ENCODE measurements at places on chromosomes 12 and 14.

GRCh38 chr14:54902143-54902520 lies 494 bp downstream of the GCH1 start:
- peak; percentile 74 for ATAC-seq

DNA sequence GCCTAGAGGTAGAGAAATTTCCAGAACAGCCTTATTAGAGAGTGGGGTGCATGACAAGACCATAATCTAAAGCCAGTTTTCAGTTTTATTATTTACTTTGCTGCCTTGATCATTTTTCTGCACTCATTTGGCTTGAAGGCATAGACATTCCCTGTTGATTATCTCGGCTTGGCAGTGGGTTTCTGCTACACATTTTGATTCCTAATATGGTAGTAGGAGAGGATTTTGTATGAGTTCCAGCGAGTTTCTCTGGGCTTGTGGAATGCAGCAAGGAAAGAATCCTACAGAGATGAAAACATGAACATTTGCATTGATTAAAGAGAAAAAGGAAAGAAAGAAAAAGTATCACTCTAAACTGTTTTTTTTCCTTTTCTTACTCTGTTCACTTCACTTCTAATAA lies 281.2 kb downstream of the PAWR start:
- peak; percentile 85 for ATAC-seq

DNA sequence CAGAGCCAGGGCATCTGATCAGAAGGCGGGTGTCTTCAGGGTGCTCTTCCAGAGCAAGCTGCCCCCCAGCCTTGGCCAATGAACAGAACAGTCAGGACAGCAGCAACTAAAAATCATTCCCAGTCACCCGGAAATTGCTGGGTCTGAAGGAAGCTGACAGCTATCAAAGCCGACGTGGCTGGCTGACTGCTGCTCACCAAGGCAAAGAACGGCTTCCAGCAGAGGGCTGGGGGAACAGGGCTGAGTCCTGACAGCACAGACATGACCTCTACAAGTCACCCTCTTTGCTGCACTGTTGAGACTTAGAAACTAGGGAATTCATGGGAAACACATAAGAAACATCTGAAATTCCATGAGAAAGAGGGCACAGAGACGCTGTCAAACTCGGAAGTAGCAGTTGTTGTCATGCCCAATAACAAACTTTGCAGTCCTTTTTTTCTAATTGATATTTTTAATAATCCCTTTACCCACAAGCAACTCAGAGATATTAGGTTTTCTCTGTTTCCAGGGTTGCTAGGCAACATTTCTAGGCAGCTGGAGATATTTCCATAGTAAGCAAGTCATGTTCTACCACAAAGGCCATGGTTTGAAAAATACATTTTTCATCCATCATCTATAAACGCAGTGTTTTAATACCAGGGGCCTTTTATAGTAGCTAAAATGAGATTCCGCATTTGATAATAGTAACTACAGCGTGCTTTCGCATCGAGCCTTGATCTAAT lies 365.2 kb downstream of the SEC23A start:
- no peak for ATAC-seq

GRCh38 chr12:94170690-94171594 lies 22.6 kb downstream of the PLXNC1 start:
- ATAC-seq, result no peak

- no peak for ATAC-seq
Observed at GRCh38 chr12:63985456-63985855, 141.0 kb downstream of the SRGAP1 start.

DNA sequence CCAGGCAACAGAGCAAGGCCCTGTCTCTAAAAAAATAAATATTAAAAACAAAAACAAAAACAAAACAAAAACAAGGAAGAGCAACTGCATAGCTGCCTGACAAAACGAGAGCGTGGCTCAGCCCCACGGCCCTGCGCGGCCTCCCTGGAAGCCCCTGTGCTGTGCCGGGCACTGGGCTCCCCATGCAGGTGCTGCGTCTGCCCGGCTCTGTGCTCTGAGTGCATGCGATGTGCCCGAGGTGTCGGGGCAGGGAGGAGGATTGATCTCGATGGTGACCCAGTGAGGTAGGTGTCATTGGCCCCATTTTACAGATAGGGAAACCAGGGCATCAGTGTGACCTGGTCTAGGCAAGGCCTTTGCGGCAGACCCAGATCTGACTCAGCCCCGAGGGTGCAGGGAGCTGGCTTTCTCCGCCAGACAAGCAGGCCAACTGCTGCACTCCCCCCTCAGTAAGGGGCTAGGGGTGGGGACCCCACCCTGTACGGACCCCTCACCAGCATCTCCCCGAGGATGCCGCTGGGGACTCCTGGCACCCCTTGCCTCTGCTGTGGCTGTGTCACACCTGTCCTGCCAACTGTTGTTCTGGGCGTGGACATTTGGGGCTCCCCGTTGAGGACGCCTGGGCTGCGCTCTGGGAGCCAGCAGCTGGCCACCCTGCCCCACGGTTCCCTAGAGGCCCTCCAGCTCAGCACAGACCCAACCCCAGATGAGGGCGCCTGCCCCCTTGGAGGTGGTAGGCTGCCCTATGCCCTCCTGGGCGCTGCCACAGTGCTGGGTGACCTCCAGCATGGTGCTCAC lies 15.3 kb downstream of the GPR132 start:
- no peak for ATAC-seq

DNA sequence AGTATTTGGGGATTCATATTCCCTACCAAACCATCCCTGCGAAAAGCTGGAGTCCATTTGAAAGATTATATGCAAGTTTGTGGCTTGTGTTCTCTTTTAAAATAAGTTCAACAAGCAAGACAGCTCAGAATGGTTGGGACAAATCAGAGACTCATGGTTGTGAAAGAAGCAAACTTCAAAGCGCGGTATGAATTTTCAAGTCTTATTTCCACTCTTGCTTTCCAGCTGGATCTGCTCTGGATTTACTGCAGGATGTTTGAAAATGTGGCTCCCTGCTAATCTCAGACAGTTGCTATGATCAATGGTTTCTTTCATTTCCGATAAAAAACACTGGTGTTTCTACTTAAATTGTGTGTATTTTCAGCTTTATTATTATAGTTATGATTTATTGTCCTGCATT lies 477.5 kb downstream of the RAD51B start:
- no peak for ATAC-seq

DNA sequence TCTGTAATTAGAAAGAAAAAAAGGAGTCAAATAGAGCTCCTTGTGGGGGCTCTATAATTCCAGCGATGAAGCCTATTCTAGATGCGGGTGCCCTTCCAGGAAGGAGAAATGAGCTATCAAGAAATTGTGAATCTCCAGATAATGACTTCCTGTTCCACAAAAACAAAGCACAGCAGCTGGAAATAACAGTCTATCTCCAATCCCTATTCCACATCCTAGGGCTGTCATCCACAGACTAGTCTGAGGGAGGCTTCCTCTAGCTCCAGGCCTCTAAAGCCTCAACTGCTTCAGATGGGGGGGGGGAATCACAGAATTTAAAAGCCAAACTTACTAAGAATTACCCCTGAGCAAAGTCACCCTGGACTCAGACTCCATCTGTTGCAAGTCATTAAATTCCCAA lies 77.4 kb upstream of the GTF2A1 start:
- no peak for ATAC-seq

DNA sequence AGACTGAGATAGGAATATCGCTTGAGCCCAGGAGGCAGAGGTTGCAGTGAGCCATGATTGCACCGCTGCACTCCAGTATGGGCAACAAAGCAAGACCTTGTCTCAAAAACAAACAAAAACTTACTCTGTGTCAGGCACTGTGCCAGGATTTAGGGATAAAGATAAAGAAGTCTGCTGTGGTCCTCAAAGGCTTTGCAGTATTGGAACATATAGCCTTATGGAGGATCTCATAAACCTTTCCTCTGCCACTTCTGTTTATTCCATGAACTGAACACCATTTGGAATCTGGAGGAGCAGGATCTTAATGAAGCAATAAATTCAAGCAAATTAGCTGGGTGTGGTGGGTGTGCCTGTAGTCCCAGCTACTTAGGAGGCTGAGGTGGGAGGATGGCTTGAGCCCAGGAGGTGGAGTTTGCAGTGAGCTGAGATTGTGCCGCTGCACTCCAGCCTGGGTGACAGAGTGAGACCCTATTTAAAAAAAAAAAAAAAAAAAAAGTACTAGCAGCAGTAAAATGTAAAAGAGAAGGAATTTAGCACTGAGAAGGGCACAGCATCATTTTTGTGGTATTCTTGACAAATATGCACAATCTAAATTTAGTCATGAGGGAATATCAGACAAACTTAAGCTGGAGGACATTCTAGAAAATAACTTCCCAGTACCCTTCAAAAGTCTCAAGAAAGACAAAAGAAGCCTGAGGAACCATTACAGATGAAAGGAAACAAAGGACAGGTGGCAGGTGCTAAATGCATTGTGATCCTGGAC lies 27.1 kb downstream of the BMAL2 start:
- no peak for ATAC-seq

DNA sequence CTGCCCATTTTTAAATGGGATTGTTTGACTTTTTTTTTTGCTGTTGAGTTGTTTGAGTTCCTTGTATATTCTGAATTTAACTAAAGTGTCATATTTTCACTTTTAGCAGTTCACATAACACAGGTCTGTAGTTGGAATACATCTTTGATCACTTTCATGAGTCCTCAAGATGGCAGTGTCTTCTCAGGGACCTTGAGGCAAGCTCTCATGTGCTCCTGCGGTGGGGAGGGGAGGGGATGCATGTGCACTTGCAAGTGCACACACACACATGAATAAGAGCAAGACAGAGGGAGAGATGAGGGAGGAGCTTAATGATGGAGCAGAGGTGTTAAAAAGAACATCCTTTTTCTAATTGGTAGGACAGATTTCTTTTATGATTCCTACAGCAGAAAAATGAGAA lies 291.4 kb upstream of the OR4E1 start:
- no peak for ATAC-seq

- no peak for ATAC-seq
Observed at GRCh38 chr12:56086608-56087007, 6.6 kb downstream of the ERBB3 start.

- ATAC-seq, result no peak
Observed at GRCh38 chr12:49261721-49262120, 3.2 kb upstream of the TUBA1C start.

DNA sequence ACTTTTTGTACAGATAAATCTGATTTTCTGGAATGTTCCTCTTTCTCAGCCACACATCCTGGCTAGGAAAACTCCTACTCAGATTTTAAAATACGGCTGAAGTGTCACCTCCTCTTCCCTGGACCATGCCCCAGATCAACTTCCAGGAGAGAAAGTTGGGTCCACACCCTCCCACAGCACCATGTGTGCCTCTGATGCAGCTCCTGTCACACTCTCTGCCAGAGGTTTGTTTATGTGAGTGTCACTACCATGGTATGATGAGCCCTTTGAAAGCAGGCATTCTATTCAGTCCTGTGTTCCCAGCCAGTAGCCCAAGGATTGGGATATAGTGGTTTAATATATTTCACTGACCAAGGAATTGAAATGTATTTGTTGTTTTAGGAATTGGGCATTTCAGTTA lies 287.2 kb upstream of the ATP2B1 start:
- no peak for ATAC-seq

- ATAC-seq, result peak; percentile 86
Observed at GRCh38 chr14:30874120-30874998, at the start of gene COCH. Gene COCH, plus strand, starts transcription at chr14:30874559. Its CDS starts 380 bp downstream, at chr14:30874939.

GRCh38 chr14:78131616-78132015 lies 38.6 kb upstream of the NRXN3 start:
- no peak for ATAC-seq

GRCh38 chr12:101001669-101002068 lies 207.1 kb downstream of the ANO4 start:
- ATAC-seq, result no peak

GRCh38 chr12:15855646-15856045 lies 26.5 kb upstream of the STRAP start:
- no peak for ATAC-seq

- peak; percentile 64 for ATAC-seq
Observed at GRCh38 chr14:92513204-92513965, at the start of gene RIN3. Gene RIN3, plus strand, starts transcription at chr14:92513781. Its CDS starts 152 bp downstream, at chr14:92513933.

DNA sequence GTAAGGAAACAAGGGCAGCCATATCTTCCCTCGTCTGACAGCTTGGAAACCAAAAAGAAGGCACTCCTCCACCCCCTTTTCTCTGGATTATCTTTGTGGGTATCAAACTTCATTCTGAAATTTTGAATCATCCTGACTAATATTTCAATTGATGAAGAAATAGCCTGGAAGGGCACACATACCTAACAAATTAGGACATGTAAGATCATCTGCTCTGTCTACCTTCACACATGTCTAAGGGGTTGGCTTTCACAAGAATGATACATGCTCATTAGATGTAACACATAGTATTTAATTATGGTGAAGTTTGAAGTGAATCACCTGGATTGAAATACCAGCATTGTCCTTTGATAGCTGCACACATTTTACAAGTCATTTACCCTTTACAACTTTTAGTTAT lies 348.1 kb upstream of the RPL10L start:
- no peak for ATAC-seq

DNA sequence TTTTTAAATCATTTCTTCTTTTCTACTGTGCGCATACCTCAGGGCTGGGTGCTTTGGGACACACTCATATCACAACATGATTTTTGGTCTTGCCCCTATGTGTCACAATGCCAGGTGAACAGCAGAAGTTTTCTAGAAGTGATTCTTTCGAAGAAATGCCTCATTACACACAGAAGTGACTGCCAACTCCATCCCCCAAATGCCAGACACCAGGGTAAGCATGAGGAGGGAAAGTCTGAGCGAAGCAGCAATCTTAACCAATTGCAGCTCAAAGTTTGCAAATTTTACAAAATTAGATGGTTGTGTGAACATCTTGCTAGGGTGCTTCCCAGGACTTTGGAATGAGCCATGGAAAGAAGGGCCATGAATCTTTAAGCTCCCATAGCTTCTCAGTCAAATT lies 87.3 kb upstream of the PLEKHA5 start:
- ATAC-seq, result no peak

DNA sequence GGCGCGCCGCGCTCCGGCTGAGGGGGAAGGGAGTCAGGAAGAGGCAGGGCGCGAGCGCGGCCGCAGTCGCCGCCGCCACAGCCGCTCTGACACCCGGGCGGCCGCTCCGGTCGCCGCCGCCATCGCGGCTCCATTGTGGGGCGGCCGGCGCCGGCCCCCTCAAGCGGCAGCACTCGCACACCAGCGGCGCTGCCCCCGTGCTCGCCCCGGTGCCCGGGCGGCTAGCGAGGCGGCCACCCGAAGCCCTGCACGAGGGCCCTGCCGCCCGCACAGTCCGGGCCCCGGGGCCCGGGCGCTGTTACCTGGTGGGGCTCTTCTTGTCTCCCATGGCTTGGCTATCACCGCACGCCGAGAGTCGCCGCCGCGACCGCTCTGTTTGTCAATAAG lies 202 bp downstream of the YAF2 start:
- peak; percentile 43 for ATAC-seq

GRCh38 chr12:47686645-47687240 lies 19.1 kb downstream of the RPAP3 start:
- peak; percentile 88 for ATAC-seq

GRCh38 chr12:91413581-91414546 lies 231.2 kb upstream of the DCN start:
- peak; percentile 83 for ATAC-seq

- no peak for ATAC-seq
Observed at GRCh38 chr14:55098561-55098898, 30.5 kb upstream of the LGALS3 start.

- ATAC-seq, result no peak
Observed at GRCh38 chr12:32467959-32468863, 68.9 kb downstream of the FGD4 start.

GRCh38 chr14:79179985-79180384 lies 1009.8 kb downstream of the NRXN3 start:
- no peak for ATAC-seq
